Activated naive CD4-positive, alpha-beta T cell treated with Interleukin-2 at 50 U/mL for 16 hours (primary cell): ENCODE measurements at places on chromosomes 13 and 19.

- DNase-seq = no peak
These were observed 3.7 kb downstream of the GAS6 start for GRCh38 chr13:113860051-113860664.

DNA sequence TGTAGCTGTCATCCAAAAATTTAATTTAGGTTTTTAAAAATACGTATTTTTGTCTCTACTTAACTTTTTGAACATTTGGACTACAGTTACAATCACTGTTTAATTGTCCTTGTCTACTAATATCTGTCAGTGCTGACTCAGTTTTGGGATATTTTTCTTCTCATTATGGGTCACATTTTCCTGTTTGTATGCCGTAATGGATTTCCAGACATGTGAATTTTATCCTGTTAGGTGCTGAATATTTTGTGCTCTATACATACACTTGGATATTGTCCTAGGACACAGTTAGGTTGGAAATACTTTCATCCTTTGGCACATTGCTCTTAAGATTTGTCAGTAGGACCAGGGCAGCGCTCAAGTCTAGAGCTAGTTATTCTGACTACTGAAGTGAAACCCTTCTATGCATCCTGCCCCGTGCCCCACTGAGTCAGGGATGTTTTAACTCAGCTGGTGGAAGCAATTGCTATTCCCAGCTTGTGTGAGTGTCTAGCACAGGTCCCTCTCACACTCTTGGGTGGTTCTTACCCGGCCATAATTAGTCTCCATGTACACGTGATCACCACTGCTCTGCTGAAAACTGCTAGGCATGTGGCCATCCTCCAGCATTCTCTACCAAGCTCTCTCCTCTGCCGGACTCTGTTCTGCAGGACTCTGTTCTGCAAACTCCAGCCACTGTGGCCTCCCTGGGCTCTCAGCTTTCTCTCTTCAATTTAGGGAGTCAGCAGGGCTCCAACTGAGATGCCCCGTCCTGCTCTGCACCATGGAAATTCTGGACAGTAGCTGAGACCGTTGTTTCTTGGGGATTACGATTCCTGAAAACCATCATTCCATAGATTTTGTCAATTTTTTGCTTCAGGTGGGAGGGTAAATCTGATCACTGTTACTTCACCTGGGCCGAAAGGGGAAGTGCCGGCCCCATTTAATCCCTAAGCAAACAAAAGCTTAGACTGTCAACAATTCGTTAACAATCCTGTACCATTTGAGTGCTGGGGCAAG, 11.1 kb downstream of the PROZ start:
- no peak for DNase-seq

DNA sequence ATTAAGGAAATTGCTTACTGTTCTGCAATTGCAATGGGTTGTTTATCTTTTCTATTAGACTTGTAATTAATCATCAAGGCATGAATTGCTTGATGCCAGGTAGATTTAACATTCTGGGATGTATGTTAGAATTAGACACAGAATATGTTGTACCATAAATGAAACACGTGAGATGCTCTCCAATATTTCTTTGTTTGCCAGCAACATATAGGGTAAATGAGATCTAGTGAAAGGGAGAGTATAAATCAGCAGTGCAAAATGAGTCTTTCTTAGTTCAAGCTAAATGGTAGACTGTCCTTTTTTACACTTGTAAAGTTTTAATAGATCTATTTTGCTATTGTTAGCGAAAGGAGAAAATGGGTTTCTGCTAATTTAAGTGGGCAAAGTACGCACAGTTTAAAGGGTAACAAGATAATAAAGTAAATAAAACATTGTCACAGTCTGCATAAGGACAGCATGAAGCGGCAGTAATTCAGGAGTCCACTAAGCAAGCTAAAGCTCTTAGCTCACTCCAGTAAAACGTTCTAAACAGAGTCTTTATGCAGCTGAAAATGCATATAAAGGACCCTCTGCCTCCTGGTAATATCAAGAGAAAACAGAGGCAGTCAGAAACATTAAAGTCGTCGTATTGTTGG, 1137.1 kb downstream of the OLFM4 start:
- no peak for DNase-seq

DNA sequence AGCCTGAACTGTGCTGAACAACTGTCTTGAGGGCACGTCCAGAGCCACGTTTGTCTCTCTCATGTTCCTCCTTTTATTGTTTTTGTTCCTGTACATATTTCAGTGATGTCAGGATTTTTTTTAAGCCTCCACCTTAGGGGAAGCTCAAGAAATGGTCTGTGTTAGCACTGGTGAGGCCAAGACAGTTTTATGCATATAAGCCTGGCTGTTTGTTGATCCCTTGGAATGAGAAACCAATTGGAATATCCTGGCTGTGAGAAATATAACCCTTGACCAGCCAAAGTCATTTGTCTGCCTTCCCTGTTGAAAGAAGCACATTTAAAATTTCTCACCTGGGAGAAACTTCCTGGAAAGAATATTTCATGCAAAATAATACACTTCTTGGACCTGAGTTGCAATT, 115.8 kb downstream of the DNAJC15 start:
- DNase-seq = no peak

DNA sequence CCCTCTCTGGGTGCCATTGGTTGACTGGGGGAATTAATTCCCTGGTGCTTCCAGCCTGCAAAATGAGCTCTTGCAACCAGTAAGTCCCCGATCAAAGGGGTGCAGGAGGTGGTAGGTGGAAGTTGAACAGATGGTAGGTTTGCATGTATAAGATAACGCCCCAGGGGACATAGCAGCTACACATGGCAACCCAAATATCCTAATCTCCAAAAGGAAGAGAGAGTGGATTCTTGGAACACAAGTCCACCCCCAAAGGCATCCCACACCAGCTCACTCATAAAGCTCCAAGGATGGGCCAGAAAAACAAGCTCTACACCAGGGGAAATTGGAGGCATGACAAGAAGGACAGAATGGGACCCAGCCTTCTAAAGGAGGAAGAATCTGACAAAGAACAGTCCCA, 4.8 kb downstream of the CD209 start:
- no peak for DNase-seq

DNA sequence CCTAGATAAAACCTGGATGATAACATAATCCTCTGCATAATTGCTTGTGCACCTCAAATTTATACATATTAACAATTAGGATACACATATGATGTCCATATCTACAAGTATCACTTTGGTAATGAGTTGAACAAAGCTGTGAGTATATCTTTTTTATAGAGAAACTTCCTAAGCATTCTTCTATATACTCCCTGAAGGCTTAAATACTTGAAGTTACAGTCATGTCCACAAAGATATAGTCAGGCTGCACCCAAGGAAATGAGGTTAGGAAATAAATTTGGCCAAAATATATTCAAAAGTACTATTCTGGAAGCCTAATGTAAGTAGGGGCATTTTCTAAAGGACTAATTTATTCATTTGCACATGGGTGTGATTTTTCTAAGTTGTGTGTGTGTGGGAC, 761.5 kb downstream of the PCDH9 start:
- no peak for DNase-seq

DNA sequence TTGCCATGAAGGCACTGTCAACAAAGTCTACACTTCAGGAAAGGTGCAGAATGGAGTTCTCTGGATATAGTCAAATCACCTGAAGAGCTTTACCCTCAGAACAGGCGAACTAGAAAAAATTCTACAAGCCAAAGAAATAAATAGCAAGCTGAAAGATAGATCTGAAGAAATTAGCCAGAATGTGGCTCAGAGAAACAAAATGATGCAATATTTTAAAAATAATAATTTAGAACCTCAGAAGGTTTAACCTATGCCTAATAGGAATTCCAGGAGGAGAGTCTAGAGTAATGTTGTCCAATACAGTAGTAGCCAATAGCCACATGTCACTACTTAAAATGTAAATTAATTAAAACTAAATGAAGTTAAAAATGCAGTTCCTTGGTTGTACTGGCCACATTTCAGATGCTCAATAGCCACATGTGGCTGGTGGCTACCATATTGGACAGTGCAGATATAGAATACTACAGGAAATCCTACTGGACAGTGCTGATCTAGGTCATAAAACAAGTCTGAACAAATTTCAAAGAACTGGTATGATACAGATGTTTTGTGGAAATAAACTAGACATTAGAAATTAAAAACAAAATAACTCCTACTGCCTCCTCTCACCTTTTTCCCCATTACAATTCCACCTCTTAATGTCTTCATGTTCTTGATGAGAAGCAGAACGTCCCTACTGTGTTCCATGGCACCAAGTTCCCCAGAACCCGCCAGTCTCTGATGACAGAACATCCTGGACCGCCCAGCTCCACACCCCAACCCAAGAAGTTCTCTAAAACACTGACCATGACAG, 679 bp upstream of the CDADC1 start:
- no peak for DNase-seq

DNA sequence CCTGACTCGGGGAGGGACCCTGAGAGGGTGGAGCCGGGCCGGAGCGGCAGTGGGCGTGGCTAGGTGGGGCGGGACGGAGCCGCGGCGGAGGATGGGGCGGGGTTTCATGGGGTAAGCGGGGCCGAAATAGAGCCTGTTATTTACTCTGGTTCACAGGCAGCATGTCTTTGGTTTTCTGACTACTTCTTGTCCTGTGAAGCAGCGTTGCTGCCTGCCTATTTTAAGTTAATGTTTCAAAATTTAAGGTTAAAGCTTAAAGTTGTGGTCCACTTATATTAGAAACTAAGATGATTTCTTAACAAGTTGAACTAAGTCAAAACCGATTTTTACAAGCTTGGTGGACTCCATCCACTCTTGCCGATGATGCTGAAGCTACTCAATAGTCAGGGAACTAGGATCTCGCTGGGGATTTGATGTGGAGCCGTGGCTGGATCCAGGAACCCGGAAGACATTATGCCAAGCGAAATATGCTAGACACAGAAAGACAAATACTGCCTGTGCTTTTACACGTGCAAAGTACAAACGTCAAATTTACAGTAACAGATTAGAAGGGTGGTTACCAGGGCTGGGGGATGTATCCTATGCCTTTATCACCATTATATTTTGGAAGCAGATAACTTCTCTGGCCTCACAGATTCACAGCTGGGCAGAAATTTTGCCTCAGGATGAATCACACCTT, 433 bp upstream of the ZNF616 start:
- no peak for DNase-seq

GRCh38 chr19:374183-374885, 29.7 kb upstream of the MIER2 start:
- DNase-seq = no peak

GRCh38 chr19:20107301-20107700, 29.5 kb downstream of the ZNF90 start:
- no peak for DNase-seq

- DNase-seq = no peak
These were observed 249.8 kb downstream of the NBEA start for GRCh38 chr13:35191883-35192282.

GRCh38 chr13:51959773-51960172, 51.5 kb downstream of the ATP7B start:
- no peak for DNase-seq

DNA sequence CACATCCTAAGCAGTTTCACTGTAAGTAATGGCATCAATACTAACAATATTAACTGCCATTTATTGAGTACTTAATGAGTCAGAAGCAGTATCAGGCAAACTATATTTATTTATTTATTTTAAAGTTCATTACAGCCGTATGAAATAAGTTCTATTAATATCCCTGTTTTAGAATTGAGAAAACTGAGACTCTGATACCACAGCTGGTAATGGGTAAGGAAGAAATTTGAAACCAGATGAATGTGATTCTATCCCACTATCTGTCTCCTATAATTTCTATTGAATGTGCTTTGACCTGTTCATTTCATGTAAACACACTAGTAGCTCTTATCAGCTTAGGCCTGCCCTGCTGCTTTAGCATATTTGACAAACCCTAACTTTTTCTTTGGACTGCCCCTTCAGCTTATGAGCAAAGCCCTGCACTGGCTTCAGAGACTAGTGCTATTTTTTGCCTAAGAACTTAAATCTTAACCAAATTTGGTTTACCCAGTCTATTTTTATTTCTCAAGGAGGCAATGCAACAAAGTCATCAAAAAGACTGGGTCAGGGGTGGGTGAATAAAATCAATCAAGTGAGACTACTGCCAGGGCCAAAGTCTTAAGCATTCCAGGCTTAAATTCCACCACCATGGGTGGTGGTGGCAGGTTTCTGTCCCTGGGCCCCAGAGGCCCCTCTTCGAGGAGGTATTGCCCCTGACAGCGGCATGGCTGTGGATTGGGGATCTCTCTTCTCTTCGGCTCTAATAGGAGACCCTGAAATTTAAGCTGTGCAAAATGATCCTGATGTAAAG, 143.4 kb downstream of the DLEU7 start:
- no peak for DNase-seq

GRCh38 chr19:41801792-41802211, 5.4 kb downstream of the CEACAM3 start:
- DNase-seq = no peak

DNA sequence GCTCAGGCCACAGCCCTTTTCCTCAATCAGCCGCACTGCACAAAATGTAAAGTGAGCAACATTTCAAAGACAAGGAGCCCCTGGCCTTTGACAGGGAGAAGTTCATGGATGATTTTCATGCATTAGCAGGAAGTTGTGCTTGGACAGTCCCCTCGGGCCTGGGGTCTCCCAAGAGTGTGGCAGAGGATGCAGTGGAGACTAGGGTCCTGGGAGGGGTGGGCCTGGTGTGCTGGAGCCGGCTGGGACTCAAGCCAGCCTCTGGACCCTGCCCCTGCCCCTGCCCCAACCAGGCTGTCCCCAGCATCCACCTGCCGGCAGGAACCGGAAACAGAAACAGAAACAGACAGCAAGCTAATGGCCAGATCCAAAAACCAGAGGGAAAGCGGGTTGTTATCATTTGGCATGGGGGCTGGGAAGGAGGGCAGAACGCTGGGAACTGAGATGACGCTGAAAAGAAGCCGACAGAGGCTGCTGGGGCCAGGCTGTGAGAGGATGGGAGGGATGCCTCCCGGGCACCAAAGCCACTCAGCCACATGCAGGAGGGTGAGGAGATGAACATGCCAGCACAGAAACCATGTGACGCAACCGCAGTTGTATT, 2.3 kb downstream of the GAS6 start:
- no peak for DNase-seq

DNA sequence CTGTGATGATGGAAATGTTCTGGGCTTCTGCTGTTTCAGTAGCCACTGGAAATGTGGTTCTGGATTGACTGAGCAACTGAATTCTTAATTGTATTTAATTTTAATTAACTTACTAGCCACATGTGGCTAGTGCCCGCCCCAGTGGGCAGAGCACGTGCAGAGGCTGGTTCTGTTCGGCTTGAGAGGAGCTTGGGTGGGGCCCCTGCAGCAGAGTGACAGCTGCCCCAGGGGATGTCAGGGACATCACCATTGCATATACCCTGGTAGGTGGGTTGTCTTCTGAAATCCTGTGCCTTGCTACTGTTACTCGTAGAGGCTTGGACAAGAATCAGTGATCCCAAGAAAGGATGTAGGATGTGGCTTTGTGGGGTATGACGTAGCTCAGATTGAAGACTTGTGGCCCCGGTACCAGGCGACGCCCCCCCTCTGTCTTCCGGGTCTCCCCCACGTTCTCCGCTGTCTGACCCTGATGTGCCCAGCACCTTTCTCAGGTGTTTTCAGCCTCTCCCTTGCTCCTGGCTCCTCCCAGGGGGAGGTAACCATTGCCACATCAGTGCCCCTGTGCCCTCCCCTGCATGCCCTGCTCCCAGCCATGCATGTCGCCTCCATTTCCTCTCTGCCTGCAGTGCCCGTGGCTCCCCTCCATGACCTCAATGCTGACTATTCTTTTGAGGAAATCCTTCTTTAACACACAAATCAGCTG, 102.6 kb upstream of the RNF113B start:
- no peak for DNase-seq
